ENCODE measurements at places on chromosomes 11 and 22.

GRCh38 chr11:11381471-11382105 is 28.5 kb upstream of the CSNK2A3 start:
- no peak for DNase-seq

DNA sequence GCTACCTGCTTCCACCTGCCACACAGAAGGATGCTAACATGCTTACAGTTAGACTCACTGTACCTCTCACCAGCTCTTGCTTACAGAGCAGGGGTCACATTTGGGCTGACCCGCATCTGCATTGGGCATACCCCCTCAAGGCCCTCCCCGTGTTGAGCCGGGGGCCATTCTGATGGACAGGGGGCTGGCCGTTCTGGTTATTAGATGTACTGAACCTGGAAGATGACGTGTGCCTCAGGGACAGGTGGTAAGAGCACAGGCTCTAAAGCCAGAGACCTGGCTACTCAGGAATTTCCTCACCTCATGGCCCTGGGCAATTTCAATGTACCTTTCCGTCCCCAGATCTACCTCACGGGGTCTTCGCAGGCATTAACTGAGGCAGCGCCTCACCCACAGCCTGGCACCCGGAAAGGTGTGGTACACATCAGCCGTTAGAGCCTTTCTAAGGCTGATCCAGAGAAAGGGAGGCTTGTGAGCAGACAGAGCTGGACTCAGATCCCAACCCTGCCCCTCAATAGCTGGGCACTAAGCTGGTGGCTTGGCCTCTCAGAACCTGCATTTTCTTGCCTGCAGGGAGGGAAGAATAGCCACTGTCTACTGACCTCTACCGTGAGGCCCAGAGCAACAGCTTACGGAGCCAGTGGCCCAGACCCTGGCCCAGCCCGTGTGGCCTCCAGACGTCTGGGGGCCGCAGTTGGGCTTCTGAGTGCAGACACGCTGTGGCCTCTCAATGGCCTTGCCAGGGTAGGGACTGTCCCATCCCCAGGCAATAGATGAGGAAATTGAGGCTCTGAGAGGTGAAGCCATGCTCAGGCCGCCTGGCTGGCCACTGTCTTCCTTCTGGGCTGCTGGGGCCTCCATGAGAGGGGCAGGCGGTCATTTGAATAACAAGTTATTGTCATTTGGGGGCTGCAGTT is 100.6 kb downstream of the MORC2 start:
- no peak for DNase-seq

- DNase-seq: no peak
These were observed 57.8 kb upstream of the FIBIN start for GRCh38 chr11:26936109-26936508.

DNA sequence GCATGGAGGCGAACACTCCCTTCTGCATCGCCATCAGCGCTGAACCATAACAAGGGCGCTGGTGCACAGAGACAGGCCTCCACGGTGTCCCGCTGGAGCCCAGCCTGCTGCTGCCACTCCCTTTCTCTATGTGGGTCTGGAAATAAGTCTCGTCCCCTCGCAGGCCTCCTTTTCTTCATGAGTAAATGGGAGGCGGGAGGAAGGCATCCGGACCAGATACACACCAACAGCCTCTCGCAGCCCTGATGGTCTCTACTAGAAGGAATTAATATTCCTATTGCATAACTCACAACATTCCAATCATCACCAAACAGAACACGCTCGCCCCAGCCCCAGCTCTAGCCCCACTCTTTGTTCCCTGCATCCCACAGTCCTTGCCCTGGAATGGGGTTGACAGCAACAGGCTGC is 14.9 kb downstream of the RASD2 start:
- DNase-seq: no peak

DNA sequence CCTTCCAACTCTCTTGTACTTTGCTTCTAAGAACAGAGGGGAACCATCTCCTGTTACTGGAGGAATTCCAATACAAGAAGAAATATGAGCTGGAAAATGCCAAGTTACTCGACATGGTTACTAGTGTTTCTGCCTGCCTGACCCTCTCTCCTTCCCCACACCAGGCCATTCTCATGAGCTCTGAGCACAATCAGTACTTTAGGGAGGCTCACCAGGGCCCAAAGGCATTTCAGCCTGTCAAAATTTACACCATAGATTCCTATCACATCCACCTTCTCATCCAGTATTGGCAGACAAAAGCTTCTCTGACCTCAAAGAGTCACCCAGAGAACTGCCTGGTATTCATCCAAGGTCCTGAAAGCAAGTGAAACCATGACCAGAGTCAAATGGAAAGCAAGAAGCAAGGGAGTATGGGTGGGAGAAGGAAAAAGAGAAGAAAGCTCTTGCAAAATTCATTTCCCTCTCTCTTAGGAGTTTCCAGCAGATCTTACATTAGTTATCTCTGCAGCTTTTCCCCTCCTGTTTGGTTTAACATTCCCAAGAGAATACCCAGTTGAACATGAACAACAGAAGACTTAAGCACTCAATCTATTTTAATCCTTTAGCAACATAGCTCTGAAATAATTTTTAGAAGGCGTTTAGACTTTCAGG is 58.7 kb upstream of the NCAM1 start:
- no peak for DNase-seq

DNA sequence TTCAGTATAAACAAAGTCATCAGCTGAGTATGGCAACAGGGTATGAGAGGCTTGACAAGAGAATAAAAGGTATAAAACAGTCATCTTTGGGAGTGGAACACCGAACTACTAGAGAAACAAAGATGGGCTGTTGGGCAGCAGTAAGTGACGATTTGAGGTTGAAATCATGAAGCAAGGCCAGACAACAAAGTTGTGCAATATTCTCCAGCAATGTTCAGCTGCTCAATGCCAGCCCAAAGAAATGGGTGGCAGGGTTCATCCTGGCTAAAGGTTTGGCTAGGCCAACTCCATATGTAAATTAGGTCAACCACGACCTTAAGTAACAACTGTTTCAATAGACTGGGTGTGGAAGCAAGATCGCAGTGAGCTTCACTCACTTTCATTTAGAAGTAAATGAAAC is 6.2 kb downstream of the APIP start:
- DNase-seq: no peak

DNA sequence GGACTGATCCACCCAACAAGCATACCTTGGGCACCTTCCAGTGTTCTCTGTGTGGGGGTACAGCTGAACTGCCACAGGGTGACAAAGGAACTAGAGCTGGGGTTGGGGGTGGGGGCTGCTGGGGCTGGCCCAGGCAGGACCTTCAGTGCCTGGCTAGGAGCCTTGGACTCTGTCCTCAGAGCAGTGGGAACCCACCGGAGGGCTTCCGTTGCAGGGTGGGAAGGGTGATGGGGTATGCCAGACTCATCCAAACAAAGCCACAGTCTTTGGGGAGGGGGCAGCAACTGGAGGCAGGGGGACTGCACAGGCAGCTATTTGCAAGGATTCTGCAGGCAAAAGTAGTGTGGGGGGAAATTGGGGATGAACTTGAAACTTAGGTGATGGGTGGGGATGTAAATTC is 35.7 kb upstream of the CLDN5 start:
- no peak for DNase-seq

DNA sequence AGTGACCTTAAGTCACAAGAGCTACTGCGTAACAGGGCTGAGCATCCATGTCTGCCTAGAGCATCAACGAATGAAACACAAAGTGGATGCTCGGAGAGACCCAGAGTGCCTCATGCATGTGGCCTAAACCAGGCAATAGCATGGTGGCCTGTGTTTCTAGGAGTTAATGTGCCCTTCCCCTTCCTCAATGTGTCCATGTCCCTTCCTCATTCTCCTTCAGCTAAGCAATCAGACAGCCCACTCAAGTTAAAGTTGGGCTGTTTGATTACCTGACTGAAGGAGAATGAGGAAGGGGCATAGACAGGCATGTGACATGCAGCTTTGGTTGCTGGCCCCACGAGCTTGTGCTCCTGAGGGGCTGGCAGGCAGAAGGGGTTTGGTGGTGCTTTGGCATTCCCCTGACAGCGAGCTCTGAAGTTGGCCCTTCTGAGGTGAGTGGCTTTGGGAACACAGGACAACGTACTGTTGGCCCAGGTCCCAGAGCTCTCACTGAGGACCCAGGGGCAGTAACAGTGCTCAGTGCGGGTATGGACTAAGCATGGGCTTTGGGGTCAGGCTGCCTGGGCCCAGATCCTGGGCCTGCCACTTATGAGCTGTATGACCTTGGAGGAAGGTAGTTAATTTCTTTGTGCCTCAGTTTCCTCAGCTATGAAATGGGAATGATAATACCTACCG is 46.7 kb downstream of the IRAG1 start:
- DNase-seq: no peak

DNA sequence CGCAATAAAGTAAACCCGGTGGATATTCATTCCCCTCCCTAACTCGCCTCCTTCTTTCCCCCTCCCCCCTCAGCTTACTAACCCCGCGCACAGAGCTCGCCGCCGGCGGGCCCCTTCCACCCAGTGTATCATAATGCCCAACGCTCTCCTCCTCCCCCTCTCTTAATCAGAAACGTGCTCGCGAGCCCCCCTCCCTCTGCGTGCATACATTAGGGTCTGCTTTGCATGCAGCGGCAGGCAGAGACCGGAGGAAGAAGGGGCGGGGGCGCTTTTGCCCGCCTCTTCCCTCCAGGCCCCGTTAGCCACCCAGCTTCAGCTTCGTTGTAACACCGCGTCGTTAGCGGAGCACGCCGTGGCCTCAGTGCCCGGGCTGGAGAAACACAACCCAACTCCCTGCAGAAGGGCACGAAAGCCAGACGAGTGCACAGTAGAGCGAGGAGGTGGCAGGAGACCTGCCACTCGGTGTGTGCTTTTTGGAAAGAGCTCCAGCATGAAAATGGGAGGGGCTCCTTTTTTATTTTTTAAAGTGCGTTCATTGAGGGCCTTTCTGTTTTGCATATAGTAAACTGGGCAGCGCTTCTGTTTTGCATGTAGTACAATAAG is 901 bp upstream of the KMT2A start:
- no peak for DNase-seq

GRCh38 chr11:47616726-47617416 is 22.7 kb upstream of the C1QTNF4 start:
- DNase-seq: peak; percentile 78

GRCh38 chr11:118304227-118304567 is 333 bp upstream of the CD3E start:
- no peak for DNase-seq

GRCh38 chr22:22840780-22841179 is 46.8 kb upstream of the IGLL5 start:
- DNase-seq: no peak

DNA sequence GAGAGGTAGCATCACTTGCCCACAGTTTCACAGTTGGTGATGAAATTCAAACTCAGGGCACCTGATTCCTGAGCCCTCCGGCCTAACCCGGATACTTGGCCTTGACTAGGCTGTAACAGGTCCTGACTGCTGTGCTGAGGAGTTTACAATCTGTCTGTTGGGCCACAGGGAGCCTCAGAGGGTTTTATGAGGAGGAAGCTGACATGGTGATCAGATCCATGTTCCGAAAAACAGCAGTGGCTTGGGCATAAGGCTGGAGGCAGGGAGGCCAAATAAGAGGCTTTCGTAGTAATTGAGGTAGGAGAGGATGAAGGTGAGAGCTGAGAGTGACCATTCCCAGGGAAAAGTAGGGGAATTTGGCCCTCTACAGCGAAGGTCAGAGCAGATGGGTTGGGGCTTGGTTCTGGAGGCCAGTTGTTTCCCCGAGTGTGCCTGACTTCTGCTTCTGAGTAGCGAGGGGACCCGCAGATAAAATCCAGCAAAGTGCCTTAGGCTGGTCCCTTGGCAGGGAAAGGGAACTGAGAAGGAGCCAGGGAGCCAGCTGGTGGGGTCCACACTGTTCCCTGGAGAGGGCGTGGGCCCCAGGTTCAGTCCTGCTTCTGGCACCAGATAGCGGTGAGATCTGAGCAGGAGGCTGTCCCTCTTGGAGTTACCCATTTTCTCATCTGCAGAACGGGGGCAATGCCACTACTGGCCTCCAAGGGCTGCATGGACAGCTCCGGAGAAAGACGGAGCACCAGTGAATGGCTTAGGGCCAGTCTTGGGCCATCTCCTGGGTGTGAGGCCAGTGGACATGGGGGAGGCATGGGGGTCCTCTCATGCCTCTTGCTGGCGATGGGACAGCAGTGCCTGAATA is 6.5 kb downstream of the PRDM11 start:
- DNase-seq: no peak

GRCh38 chr11:69852056-69852455 is 32.8 kb upstream of the FGF3 start:
- no peak for DNase-seq

Measured in stromal cell of bone marrow (primary cell).